ENCODE measurements at places on chromosomes 7 and 10. TPM values are rescaled to one million over a fixed set of nuclear protein-coding genes. Genes with fewer than 3 reads are reported as not detected.

TLX1 gene
- total RNA-seq: not detected

PLAU gene
- 0.39 TPM for total RNA-seq

TMEM178B gene
- total RNA-seq: 0.18 TPM

FGFBP3 gene
- total RNA-seq: 1.5 TPM

SYT15B gene
- not detected for total RNA-seq

FBXL13 gene
- 0.56 TPM for total RNA-seq
